ENCODE measurements at places on chromosomes 12 and 14. TPM values are rescaled to one million over a fixed set of nuclear protein-coding genes. Genes with fewer than 3 reads are reported as not detected.

DNA sequence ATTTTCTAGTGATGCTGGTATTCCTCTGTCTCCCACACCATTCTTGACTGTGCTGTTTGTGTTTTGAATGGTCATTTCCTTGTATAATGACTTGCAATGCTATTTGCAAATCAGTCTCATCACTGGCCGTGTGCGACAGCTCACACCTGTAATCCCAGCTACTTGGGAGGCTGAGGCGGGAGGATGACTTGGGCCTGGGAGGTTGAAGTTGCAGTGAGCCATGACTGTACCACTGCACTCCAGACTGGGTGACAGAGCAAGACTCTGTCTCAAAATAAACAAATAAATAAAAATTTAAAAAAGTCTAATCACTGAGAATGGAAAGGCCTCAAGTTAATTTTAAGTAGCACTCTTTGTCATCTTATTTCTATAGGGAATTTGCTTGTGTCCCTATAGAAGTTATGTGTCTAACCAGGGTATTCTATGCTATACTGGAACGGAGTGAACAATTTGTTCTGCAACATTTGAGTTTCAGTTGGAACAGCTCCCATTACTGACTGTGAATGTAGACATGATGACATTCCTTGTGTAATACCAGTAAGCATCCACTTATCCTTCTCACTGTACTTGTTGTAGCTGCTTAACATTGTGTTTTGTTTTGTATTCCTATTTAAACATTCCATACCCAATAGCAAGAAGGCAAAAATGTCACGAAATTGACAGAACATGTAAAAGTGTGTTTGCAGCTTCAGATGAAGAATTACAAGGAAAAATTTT lies 126.3 kb downstream of the MGST1 start:
- H3K4me3 ChIP-seq: no peak overlapping the region
- DNase-seq: no peak
- no peaks in the 10 kb centered on the region for H3K4me1 ChIP-seq
- H3K36me3 ChIP-seq: no peaks in the 10 kb centered on the region

GRCh38 chr12:132065609-132066344 lies 78.3 kb downstream of the DDX51 start:
- no peaks in the 10 kb centered on the region for H3K4me1 ChIP-seq
- no peak for DNase-seq
- no peak overlapping the region for H3K27ac ChIP-seq
- peaks cover 65% of the 10 kb centered on the region for H3K36me3 ChIP-seq
- H3K27me3 ChIP-seq: no peaks in the 10 kb centered on the region

DNA sequence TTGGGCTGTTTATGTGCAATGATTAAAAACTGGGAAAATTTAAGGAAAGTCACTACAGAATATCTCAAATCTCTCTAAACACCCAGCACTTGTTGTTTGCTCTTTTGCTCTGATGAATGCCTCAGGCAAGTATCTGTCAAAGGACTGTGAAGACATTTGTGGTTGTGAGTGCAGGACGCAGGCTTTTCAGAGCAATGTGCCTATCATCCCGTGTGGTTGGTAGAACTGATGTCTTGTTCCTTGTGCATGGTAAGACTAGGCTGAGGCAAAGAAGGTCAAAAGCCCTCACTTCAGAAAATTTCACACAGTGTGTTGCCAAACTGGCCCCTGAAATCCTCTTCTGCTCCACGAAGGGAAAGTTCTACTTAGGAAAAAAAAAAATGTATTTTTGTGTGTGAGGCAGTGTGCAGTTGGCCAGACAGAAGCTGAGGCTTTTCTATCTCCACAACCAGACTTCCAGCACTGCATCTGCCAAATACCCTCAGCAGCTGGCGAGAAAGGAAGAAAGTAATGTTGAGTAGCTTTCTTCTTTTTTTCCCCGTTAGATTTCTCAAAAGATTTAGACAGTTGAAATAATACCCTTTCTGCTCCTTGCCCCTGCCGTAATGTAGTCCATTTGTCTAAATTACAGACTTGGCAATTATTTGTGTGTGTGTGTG lies 1103.1 kb downstream of the VRK1 start:
- H3K36me3 ChIP-seq: no peaks in the 10 kb centered on the region
- no peaks in the 10 kb centered on the region for H3K27me3 ChIP-seq
- no peak for DNase-seq
- H3K4me1 ChIP-seq: no peaks in the 10 kb centered on the region

The NUAK1 gene
- 2.6 TPM for total RNA-seq

DNA sequence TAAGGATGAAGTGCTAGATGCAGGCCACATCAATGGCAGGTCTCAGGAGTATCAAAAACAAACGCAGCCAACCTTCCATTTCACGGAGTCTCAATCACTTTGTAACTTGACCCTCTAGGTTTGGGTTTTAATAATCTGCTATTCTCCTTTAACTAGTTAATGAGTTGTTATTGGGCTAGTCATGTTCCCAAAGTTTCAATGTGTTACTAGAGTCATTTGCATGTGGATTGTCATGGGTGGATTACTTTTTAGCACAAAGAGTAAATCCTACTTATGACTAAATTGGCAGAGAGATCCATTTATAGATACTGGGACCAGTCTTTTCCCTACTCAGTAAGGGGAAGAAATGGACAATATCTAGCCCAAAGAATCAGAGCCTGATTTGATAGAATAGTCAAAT lies 151.0 kb downstream of the BCAT1 start:
- H3K27me3 ChIP-seq: no peaks in the 10 kb centered on the region
- H3K4me1 ChIP-seq: no peaks in the 10 kb centered on the region
- no peak overlapping the region for H3K27ac ChIP-seq
- no peak for DNase-seq

- peak within 1 kb of the TSS; percentile 48 for H3K4me3 ChIP-seq
- H3K4me1 ChIP-seq: no peaks in the 10 kb centered on the region
- no peak within 1 kb of the TSS for H3K27ac ChIP-seq
- no peaks in the 10 kb centered on the region for H3K36me3 ChIP-seq
- no peaks in the 10 kb centered on the region for H3K27me3 ChIP-seq
Measured at GRCh38 chr14:64293976-64294671, at the start of gene ESR2. Gene ESR2, minus strand, starts transcription at chr14:64294371. Its CDS starts 11,386 bp downstream, at chr14:64282985.

GRCh38 chr14:75003250-75004027 lies 718 bp downstream of the EIF2B2 start:
- peaks cover 9% of the 10 kb centered on the region for H3K4me1 ChIP-seq
- peak overlapping the region; percentile 85 for H3K4me3 ChIP-seq
- H3K27me3 ChIP-seq: no peaks in the 10 kb centered on the region
- no peaks in the 10 kb centered on the region for H3K36me3 ChIP-seq
- no peak for DNase-seq

The PABPN1 gene
- total RNA-seq: 57.7 TPM

- no peaks in the 10 kb centered on the region for H3K36me3 ChIP-seq
- no peak for DNase-seq
- no peaks in the 10 kb centered on the region for H3K4me1 ChIP-seq
- H3K27me3 ChIP-seq: no peaks in the 10 kb centered on the region
- no peak overlapping the region for H3K27ac ChIP-seq
- H3K4me3 ChIP-seq: no peak overlapping the region
Measured at GRCh38 chr14:43316427-43316826, 1190.7 kb downstream of the FSCB start.

The GYS2 gene
- total RNA-seq: not detected

DNA sequence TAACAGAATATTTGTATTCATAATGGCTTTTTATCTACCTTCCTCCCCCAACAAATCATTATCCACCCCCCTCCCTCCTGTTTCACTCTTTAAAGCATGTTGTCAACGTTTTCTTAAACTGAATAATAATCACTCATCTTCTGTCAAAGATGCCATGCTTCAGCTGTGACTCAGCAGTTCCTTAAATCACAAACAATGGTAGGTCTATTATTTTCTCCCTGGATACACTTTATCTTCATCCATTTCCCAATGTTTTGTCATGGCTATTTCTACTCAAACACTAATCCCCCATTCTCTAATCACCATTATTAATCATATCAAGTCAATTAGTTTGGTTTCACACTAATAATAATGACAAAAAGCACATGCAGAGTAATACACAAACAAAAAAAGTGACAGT lies 6.5 kb downstream of the CLEC12B start:
- no peaks in the 10 kb centered on the region for H3K27me3 ChIP-seq
- H3K27ac ChIP-seq: no peak overlapping the region
- no peaks in the 10 kb centered on the region for H3K36me3 ChIP-seq
- DNase-seq: no peak
- H3K4me1 ChIP-seq: no peaks in the 10 kb centered on the region
- H3K4me3 ChIP-seq: no peak overlapping the region

DNA sequence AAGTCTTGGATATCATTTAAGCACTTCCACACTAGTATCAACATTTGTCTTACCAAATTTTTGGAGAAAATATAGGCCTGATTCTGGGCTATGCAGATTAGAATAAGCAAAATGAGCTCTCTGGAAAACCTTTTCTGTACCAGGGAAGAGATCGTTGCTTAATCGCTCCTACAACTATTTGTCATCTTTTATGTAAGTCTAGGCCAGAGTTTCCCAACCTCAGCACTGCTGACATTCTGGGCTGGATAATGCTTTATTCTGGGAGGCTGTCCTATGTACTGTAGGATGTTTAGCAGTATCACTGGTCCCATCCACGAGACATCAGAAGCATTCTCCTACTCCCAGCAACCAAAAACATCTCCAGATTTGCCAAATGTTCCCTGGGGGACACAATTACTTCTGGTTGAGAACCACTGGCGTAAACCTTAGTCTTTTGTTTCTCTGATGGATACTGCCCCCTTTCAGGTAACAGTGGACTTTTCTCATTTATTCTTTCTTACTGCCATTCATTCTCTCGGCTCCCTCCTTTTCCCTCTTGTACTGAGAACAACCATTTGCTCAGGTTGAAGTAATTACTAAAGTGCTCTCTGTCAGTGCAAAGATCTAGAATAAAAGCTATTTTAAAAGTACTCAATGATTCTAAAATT lies 316.9 kb upstream of the E2F7 start:
- no peak for DNase-seq
- no peak overlapping the region for H3K27ac ChIP-seq
- no peaks in the 10 kb centered on the region for H3K4me1 ChIP-seq
- H3K27me3 ChIP-seq: no peaks in the 10 kb centered on the region
- H3K4me3 ChIP-seq: no peak overlapping the region
- no peaks in the 10 kb centered on the region for H3K36me3 ChIP-seq

DNA sequence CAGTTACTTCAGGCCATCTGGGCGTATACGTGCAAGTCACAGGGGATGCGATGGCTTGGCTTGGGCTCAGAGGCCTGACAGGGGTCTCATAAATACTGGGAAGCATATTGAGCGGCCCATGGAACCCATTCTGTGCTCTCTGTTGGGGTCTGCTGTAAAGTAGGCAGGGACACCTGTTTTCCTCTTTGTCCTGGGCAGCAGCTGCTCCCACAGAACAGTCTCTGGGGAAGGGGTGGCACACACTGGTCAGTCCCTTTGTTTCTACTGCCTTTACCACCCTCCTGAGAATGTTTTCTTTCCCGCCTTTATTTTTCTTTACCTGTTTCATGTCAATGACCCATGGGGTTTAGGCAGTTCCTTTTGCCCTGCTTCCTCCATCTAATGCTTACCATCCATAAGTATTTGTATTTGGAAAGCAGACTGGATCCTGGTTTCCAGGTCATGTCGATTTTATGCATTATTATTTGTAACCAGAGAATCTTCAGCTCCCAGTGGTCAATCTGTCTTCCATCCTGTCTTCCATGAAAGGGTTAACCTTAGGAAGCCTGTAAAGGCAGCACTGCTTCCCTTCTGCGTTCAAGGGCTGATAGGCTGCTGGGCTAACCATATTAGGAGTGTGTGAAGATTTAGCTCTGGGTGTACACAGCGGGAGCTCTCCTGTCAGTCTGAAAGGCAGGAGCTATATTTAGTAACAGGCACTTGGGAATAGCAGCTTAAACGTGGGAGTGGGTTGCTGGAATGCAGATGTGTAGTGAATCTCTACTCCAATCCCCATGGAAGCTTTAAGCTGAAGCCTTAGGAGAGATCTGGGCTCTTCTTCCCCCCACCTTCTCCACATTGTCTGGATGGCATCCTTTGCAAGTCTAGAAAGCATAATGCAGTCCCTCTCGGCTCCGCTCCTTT lies 124.0 kb downstream of the DYRK2 start:
- no peaks in the 10 kb centered on the region for H3K27me3 ChIP-seq
- no peak for DNase-seq
- H3K4me1 ChIP-seq: no peaks in the 10 kb centered on the region
- no peak overlapping the region for H3K4me3 ChIP-seq

GRCh38 chr12:2387103-2387834 lies 334.5 kb downstream of the CACNA1C start:
- no peaks in the 10 kb centered on the region for H3K27me3 ChIP-seq
- H3K4me3 ChIP-seq: no peak overlapping the region
- no peak for DNase-seq
- no peak overlapping the region for H3K27ac ChIP-seq
- no peaks in the 10 kb centered on the region for H3K4me1 ChIP-seq
- H3K36me3 ChIP-seq: no peaks in the 10 kb centered on the region

The XPOT gene
- total RNA-seq: 36.3 TPM

DNA sequence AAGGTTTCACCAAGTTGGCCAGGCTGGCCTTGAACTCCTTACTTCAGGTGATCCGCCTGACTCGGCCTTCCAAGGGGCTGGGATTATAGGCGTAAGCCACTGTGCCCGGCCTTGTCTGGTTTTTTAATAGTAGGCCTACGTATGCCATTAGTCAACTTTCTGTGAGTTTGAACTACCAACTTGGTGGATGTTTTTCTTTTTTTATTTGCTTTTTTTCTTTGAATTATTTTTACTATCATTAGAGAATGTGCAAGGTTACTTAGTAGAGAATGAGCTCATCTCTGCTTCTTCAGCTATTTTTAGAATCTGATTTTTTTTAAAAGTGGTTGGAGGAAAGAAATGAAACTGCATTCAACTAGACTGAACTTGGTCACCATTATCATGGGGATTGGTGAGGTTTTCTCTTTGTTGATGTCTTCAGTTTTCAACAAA lies 51.4 kb downstream of the HMGA2 start:
- H3K27ac ChIP-seq: no peak overlapping the region
- DNase-seq: no peak
- H3K4me3 ChIP-seq: no peak overlapping the region
- H3K4me1 ChIP-seq: no peaks in the 10 kb centered on the region
- no peaks in the 10 kb centered on the region for H3K27me3 ChIP-seq

DNA sequence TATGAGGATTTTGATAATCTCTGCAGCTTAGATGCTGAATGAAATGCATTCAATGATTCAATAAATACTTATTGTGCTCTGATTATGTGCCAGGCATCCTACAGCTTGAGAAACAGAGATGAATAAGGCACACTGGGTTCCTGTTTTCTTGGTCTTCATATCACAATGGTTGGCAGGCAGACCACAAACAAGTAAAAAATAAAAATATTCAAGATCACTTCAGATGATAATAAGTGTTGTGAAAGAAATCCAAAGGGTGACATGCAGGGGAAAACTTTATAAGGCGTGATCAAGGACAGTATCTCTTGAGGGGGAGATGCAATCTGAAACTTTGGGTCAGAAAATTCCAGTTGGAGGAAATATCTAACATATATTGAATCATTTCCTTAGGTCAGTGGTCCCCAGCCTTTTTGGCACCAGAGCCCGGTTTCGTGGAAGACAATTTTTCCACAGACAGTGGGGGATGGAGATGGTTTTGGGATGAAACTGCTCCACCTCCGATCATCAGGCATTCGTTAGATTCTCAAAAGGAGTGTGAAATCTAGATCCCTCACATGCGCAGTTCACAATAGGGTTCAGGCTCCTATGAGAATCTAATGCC lies 73.7 kb upstream of the RAP1B start:
- no peak for DNase-seq
- H3K27me3 ChIP-seq: no peaks in the 10 kb centered on the region
- no peak overlapping the region for H3K27ac ChIP-seq
- H3K4me1 ChIP-seq: no peaks in the 10 kb centered on the region
- no peak overlapping the region for H3K4me3 ChIP-seq
- H3K36me3 ChIP-seq: no peaks in the 10 kb centered on the region
